ENCODE measurements at places on chromosomes 2 and 18.

DNA sequence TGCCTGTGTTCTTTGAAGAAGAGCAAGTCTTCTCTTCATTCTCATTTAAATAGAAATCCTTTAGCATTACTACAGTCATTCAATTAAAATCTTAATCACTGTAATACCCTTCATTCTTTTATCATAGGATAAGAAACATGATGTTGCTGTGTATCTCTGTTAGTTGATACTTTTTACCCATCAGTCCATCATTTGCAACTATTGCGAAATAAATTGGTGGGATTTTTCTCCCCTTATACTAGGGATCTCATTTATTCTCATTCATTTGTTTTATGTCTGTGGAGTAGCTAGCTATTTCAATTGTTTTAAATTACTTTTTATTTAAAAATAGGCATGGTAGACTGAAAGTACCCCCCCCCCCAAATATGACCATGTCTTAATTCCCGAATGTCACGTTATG, 235.3 kb downstream of the KIAA1328 start:
- H3K4me1 ChIP-seq = no peaks in the 10 kb centered on the region
- H3K36me3 ChIP-seq = no peaks in the 10 kb centered on the region
- no peak overlapping the region for H3K4me3 ChIP-seq
- no peaks in the 10 kb centered on the region for H3K27me3 ChIP-seq
- DNase-seq = no peak

- no peaks in the 10 kb centered on the region for H3K4me1 ChIP-seq
- H3K27ac ChIP-seq = no peak overlapping the region
- no peaks in the 10 kb centered on the region for H3K36me3 ChIP-seq
- no peaks in the 10 kb centered on the region for H3K27me3 ChIP-seq
- no peak for DNase-seq
Observed at GRCh38 chr2:215878476-215879063, 134.8 kb downstream of the MREG start.

DNA sequence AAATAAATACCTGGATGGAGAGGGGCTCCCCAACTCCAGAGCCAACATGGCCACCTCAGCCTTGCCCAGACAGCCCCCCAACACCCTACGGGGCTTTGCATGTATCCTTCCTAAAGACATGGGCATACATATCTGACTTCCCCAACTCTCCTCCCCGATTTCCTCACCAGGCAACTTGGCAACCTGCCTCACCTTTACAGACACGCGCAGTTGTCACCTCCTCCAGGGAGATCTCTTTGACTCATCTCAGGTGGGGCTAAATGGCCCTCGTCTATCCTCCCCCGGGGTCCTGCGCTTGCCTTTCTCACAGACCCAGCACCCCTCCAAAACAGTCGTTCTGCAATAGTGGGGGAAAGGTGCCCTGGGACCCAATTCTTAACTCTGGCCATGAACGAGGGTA, 10.6 kb upstream of the BIN1 start:
- no peaks in the 10 kb centered on the region for H3K36me3 ChIP-seq
- no peak overlapping the region for H3K27ac ChIP-seq
- H3K4me1 ChIP-seq = peaks cover 18% of the 10 kb centered on the region
- H3K27me3 ChIP-seq = no peaks in the 10 kb centered on the region
- H3K4me3 ChIP-seq = no peak overlapping the region

DNA sequence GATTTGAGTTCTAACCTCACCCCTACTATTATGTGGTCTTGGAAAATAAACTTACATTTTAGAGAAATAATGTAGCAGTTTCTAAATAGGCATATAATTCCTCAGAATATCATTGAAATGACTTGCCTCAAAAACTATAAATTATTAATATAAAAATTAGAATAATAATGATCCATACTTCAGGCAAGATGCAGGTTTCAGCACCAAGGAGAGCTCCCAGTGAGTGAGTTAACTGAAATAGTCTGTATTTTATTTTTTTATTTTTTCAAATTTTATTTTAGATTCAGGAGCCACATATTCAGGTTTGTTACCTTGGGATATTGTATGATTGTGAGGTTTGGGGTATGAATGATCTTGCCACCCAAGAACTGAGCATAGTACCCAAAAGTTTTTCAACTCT, 472.2 kb upstream of the DCC start:
- H3K36me3 ChIP-seq = no peaks in the 10 kb centered on the region
- H3K27ac ChIP-seq = no peak overlapping the region
- no peak for DNase-seq

DNA sequence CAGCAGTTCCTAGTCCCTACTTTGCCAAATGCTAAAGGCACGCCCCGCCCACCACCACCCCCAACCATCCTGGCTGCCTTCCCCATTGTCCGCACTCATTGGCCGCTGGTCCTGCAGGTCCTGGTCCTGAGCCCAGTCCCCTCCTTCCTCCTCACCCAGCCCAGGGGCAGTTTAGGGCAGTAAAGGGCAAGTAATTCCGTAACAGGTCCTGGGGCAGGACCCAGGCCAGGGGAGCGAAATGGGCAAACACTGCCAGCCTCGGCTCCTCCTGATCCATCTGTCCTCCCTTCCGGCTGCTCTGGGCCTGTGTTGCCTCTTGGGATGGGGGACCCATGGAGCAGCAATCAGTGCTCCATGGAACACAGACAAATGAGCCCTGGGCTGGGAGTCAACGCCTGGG, 6.1 kb downstream of the ADCY3 start:
- H3K27ac ChIP-seq = no peak overlapping the region
- no peaks in the 10 kb centered on the region for H3K4me1 ChIP-seq
- no peaks in the 10 kb centered on the region for H3K36me3 ChIP-seq
- H3K4me3 ChIP-seq = no peak overlapping the region
- H3K27me3 ChIP-seq = no peaks in the 10 kb centered on the region

GRCh38 chr18:38940863-38941531, 1375.4 kb upstream of the CELF4 start:
- H3K27ac ChIP-seq = peak overlapping the region; percentile 61
- peak overlapping the region; percentile 20 for H3K4me3 ChIP-seq
- no peaks in the 10 kb centered on the region for H3K36me3 ChIP-seq
- DNase-seq = peak; percentile 26

DNA sequence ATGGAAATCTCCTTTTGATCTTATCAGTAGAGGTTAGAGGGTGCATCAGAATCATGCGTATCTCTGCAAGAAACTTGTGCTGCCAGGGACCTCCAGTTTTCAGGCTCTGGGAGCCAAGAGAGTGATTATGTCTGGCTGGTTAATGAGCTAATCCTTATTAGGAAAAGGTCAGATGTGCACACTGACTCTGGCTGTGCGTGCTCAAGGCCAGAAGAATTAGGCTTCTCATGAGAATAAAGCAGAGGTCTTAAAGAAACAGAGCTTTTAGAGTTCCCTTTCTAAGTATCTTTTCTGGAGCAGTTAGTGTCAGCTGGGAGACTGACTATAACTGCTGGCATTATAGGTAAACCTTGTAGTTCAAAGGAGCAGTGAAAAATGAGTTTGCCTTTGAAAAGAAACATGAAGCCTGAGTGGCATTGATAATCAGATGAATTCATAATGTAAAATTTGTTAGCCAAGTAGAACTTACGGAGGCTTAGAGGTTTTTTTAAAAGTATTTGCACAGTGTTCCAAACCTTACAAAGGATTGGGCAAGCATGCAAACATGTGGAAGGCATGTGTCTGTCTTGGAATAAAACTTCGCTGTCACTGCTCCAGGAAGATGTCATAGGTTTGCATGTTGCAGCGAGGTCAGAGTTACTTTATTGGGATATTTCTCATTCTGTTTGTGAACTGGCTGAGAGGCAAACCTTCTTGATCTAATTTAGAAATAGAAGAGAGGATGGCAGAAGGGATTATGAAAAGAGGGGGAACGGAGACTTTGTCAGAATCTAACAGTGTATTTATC, 151.7 kb downstream of the ARHGAP28 start:
- H3K36me3 ChIP-seq = no peaks in the 10 kb centered on the region
- no peak overlapping the region for H3K27ac ChIP-seq
- no peaks in the 10 kb centered on the region for H3K27me3 ChIP-seq
- no peak for DNase-seq

- no peak for DNase-seq
- H3K27ac ChIP-seq = no peak overlapping the region
- no peaks in the 10 kb centered on the region for H3K4me1 ChIP-seq
- no peaks in the 10 kb centered on the region for H3K36me3 ChIP-seq
Observed at GRCh38 chr18:43588838-43589237, 311.5 kb upstream of the SYT4 start.

DNA sequence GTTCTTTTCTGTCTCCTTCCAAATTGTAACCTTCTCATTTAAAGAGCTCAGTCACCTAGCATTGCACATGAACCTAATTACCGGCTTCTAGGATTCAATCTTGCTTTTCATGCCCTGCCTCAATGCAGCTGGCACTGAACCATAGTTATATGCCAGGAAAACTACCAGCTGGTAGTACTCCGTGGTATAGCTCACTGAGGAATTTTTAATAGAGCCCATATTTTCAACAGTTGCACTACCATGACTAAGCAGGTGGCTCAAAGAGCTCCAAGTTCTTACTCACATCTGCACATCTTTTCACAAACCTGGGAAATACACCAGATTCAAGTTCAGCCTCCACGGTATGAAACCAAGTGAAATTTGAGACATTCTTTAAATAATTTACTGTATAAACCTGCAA, 363.5 kb downstream of the GRB14 start:
- H3K27me3 ChIP-seq = no peaks in the 10 kb centered on the region
- H3K4me3 ChIP-seq = no peak overlapping the region
- no peaks in the 10 kb centered on the region for H3K4me1 ChIP-seq

Data from right lobe of liver (tissue), 6 donors.